ENCODE measurements at places on chromosomes 2 and 18. TPM values are rescaled to one million over a fixed set of nuclear protein-coding genes. Genes with fewer than 3 reads are reported as not detected.

GRCh38 chr2:34316788-34317187 is 717.7 kb upstream of the FAM98A start:
- no peak for DNase-seq

GRCh38 chr2:50591642-50592041 is 440.3 kb downstream of the NRXN1 start:
- DNase-seq: no peak

DNA sequence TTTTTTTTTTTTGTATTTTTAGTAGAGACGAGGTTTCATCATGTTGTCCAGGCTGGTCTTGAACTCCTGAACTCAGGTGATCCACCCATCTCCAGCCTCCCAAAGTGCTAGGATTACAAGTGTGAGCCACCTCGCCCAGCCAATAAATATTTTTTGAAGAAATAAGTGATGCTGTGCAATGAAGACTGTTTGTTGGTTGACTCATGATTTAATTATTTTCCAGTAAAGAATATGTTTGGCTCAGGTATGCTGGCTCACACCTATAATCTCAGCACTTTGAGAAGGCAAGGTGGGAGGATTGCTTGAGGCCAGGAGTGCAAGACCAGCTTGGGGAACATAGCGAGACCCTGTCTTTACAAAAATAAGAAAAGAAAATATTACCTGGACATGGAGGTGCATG is 41.8 kb upstream of the LPIN2 start:
- DNase-seq: no peak

GRCh38 chr18:36624451-36625167 is 204.2 kb downstream of the TPGS2 start:
- DNase-seq: no peak

- no peak for DNase-seq
Measured at GRCh38 chr2:39757156-39757555, 21.9 kb downstream of the THUMPD2 start.

DNA sequence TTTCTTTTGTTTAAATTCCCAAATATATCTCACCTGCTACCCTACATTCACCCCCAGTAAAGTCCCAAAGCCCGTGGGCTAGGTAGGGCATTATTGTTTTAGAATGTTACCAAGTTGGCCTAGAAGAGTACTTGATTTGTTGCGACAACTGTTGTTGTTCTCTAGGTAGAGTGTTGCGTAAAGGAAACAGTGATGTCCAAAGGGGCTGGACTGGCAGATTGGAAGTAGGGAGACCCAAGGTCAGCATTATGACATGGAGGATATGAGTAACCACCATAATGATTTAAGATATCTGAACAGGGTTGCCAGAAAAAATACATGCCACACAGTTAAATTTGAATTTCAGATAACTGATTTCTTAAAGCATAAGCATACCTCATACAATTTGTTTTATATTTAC is 39.2 kb downstream of the SCN1A start:
- no peak for DNase-seq

- DNase-seq: peak; percentile 47
Measured at GRCh38 chr2:80499095-80499494, 194.5 kb upstream of the LRRTM1 start.

DNA sequence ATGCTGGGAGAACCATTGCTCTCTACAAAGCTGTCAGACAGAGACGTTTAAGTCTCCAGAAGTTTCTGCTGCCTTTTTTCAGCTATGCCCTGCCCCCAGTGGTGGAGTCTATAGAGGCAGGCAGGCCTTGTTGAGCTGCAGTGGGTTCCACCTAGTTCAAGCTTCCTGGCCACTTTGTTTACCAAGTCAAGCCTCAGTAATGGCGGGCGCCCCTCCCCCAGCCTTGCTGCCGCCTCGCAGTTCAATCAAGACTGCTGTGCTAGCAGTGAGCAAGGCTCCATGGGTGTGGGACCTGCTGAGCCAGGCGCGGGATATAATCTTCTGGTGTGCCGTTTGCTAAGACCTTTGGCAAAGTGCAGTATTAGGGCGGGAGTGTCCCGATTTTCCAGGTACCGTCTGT is 52.7 kb upstream of the SCYGR2 start:
- DNase-seq: peak; percentile 39

DNA sequence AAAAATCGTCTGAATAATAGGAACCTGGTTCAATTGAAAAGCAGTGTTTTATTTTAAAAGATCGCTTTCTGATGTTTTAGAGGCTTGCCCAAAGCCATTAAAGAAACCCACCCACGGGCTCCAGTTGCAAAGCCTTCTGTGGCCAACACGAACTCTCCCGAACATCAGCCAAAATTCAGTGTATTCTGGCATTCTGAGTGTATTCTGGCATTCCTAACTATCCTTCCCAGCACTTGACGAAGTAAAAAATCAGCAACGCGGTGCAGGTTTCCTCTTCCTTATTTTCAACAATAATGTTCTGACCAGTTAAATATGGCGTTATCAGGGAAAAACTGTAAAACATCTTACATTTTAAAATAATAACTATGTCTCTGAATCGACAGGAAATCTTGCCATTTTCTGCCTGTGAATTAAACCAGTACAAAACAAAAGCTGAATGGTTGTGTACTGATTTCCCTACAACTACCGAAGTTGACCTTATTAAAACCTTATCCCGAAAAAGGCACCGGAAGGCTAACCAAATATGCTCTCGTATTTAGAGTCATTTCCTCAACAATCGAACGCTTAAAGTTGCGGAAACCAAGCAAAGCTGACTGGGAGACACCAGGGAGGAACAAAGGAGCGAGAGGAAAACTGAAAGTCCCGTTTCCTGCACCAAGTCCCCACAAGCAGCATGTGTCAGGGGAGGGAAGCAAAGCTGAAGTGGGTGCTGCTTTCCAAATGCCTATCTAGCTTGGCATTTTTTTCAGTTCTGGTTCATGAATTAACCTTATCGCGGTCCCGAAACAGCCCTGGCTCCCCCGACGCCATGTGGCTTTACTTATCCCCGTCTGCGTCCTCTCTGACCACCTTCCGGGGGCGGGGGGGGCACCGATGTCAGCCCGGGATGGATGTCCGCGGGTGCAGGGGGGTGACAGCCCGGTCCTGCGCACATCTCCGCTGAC is 44.3 kb downstream of the ZNF516 start:
- DNase-seq: no peak

DNA sequence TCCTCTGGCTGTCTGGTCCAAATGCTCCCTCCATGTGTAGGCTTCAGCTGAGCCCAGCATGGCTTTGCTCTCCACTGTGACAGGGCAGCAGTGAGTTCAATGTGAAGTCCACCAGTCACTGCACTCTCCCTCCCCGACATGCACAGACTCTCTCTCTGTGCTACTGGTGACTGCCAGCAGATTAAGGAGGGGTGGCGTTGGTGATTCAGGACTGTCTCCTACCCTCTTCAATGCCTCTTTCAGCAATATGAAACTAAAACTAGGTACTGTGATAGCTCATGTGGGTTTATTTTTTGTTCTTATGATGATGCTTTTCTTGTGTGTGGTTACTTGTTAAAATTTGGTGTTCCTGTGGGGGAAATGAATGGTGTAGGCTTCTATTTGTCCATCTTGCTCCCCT is 201.0 kb upstream of the RBMS1 start:
- no peak for DNase-seq

DNA sequence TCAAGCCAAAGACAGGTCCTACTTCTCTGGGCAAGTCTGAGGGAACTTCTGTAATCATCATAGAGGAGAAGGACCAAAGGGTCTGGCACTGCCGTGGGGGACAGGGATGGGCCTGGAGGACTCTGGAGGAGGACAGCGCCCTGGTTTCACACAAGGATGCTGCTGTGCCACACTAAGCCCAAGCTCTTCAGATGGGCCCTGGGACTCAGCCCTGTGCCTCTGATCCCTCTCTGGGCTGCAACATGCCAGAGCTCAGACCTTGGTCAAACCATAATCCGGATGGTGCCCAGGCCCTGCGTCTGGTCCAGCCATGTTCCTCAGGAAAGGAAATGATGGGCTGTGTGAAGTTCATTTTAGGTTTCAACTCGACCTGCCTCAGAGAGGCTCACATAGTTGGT is 222.0 kb upstream of the COPS8 start:
- DNase-seq: no peak

GRCh38 chr2:138060301-138060635 is 96.0 kb downstream of the HNMT start:
- DNase-seq: no peak

PRR30 gene
- not detected for total RNA-seq

GRCh38 chr18:77571743-77572142 is 322.1 kb downstream of the GALR1 start:
- DNase-seq: no peak

GRCh38 chr2:160335441-160335840 is 135.4 kb upstream of the ITGB6 start:
- DNase-seq: no peak

CASP10 gene
- 5.8 TPM for total RNA-seq

- no peak for DNase-seq
Measured at GRCh38 chr2:157792335-157793052, 83.6 kb downstream of the ACVR1 start.

DNA sequence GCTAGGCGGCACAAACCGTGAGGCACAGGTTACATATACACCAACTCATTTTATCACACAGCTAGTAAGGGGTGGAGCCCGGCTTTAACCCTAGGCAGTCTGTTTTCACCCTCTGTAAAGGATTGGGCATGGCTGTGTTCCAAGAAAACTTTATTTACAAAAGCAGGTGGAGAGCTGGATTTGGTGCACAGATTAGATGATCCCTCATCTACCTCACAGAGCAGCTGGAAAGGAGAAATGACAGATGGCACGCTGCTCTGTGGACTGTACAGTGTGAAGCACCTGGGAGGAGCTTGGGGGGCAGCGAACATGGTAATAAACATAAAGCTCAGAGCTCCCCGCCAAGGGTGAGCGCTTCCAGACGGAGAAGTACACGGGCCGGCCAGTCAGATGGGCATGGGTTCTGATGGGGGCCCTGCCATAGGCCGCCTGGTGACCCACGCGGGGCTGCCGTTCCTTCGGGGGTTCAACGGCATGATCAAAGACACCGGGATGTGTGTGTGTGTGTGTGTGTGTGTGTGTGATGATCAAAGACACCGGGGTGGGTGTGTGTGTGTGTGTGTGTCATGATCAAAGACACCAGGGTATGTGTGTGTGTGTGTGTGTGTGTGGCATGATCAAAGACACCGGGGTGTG is 862 bp upstream of the TMEM177 start:
- DNase-seq: peak; percentile 32

HOXD3 gene
- 1.5 TPM for total RNA-seq

DNA sequence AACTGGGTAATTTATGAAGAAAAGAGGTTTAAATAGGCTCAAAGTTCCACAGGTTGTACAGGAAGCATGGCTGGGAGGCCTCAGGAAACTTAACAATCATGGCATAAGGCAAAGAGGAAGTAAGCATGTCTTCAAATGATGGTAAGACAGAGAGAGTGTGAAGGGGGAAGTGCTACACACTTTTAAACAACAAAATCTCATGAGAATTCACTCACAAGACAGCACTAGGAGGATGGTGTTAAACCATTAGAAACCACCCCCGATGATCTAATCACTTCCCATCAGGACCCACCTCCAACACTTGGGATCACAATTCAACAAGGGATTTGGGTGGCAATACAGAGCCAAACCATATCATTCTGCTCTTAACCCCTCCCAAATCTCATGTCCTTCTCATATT is 34.9 kb downstream of the CFAP210 start:
- DNase-seq: no peak

ASTL gene
- total RNA-seq: not detected

- peak; percentile 69 for DNase-seq
Measured at GRCh38 chr2:222561817-222562645, 93.9 kb downstream of the FARSB start.

GRCh38 chr2:219186754-219187456 is 8.8 kb downstream of the RETREG2 start:
- DNase-seq: no peak

DNA sequence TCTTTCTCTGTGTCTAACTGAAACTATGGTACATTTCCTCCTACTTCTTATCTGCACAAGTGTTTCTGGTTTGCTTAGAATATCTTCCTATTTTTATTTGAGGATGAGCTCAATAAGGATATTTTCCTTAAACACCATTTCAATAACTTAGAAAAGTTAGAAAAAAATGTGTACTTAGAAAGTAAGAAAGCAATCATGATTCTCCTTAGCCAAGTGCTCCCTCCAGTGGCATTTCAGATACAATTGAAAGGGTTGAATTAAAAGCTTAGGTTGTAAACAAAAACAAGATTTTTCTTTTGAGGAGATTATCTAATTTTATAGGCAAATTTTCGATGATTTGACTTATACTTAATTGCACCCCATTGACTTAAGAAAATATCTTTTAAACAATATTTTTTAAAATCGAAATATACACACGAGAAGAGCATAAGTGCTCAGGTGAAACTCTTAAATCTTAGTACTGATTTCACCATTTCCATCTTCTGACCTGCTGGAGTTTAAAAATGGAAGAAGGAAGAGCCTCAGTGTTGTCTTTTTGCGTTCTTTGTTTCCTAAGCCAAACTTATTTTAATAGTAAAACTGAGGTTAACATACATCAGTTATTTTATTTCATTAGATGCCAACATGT is 26.9 kb downstream of the C18orf63 start:
- DNase-seq: peak; percentile 26

STARD6 gene
- not detected for total RNA-seq

DNA sequence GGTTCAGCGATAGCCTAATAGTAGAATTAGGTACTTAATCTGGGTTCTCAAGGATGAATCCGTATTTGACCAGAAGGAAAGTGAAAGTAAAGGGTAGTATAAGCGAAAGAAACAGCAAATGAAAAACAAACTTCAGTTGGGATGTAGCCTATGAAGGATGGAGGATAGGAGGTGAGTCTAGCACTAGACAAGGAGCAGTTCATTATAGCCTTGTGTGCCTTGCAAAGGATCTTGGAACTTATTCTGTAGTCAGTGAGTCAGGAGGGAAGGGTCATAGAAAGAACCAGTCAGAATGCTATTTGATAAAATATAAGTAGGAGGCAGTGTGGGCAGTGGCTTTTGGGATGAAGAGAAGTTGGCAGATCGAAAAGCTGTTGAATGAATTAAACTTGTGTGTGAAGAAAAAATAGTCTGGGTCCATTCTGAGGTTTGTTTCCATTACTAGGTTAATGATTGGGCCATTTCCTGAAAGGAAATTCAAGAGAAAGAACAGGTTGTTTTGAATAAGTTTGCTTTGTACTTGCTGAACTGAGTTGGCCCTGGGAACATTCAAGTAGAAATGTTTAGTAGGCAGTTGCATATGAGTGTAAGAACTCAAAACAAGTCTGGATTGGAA is 48.5 kb downstream of the ANKRD12 start:
- no peak for DNase-seq
